ENCODE measurements at places on chromosomes 13 and 19.

DNA sequence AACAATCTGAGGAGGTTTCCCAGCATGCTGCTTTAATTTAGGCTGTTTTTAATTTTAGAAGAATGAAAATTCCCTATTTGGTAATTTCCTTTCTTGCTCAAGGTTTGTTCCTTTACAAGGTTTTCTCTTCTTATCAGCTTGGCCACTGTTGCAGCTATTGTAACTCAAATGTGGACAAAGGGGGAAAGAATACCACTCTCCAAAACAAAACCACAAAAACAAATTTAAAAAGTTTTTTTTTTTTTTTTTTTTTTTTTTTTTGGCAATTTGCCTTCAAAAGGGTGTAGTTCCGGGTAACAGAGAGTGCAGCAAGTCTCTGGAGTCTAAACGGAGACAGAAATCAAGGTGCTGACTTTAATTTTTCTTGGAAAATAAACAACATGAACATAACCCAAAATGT lies 306.4 kb upstream of the ARGLU1 start:
- no peak for DNase-seq

- DNase-seq, result no peak
These were observed 77.7 kb downstream of the LRRC63 start for GRCh38 chr13:46289260-46289955.

- no peak for DNase-seq
These were observed 4.8 kb upstream of the LGALS7B start for GRCh38 chr19:38784224-38784623.

GRCh38 chr19:31761281-31761913 lies 412.2 kb upstream of the TSHZ3 start:
- DNase-seq, result no peak

DNA sequence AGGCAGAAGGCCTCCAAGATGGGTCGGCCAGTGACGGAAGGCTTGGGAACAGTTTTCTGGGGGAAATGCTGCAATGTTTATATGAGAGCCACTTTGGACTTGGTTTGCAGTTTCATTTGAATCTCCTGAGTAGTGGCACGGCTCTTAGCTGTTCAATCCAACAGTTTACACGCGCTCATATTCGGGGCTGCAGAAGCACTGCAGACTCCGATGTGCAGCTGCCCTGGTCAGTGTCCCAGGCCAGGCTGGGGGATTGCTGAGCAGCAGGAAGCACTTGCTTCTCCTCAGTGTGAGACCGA lies 31.7 kb downstream of the CEBPG start:
- DNase-seq, result no peak

- DNase-seq, result no peak
These were observed 955.9 kb downstream of the SLITRK5 start for GRCh38 chr13:88627071-88627470.

GRCh38 chr13:98171900-98172589 lies 5.0 kb downstream of the RNF113B start:
- no peak for DNase-seq

- DNase-seq, result no peak
These were observed 19.7 kb downstream of the FBXL12 start for GRCh38 chr19:9799162-9799561.

- DNase-seq, result no peak
These were observed 104.7 kb downstream of the RGCC start for GRCh38 chr13:41562083-41562482.

- DNase-seq, result no peak
These were observed 68.1 kb downstream of the RUBCNL start for GRCh38 chr13:46318986-46319385.

- no peak for DNase-seq
These were observed 15.8 kb downstream of the ADPRHL1 start for GRCh38 chr13:113437408-113438010.

DNA sequence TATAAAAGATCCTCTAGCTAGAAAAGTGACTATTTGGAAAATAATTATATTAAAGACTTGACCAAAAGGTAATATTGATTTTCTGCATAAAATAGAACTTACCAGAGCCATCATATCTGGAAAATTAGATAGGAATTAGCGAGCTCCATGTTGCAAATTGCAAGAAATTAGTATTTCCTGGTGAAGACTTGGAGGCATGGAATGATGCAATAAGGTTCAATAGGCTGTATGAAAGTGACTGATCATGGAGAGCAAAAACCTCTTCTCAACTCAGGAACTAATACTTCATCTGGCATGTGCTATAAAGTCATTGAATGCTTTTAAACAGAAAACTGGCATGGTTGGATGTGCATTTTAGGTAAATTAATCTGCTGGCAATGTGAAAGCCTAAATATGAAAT lies 66.3 kb upstream of the UFM1 start:
- no peak for DNase-seq

DNA sequence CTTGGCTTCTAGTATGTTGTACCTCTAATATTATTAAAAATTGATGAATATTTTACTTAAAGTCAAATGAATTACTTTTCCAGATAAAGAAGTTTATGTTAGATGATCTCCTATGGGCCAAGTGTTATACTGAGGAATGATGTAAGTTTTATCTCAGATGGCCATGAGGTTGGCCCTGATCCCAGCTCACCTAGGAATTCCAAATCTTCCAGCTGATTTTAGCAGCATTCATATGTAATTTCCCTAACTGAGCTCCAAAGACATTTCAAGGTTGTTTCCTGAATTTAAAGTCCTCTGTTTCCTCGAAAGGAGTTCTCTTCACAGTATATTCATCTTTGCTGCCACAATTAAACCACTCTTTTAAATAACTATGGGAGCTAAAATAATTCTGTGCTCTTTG lies 1670.4 kb upstream of the SPRY2 start:
- no peak for DNase-seq

DNA sequence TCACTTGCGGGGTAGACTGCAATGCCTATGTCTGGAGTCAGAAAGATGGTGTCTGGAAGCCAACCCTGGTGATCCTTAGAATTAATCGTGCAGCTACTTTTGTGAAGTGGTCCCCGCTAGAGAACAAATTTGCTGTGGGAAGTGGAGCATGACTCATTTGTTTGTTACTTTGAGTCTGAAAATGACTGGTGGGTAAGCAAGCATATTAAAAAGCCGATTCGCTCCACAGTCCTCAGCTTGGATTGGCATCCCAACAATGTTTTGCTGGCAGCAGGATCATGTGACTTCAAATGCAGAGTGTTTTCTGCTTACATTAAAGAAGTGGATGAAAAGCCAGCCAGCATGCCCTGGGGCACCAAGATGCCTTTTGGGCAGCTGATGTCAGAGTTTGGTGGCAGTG lies 9.5 kb upstream of the ERVV-1 start:
- no peak for DNase-seq

- no peak for DNase-seq
These were observed 39.7 kb upstream of the RNF113B start for GRCh38 chr13:98216711-98217285.

- DNase-seq, result no peak
These were observed 17.8 kb downstream of the GPR12 start for GRCh38 chr13:26742691-26743358.

DNA sequence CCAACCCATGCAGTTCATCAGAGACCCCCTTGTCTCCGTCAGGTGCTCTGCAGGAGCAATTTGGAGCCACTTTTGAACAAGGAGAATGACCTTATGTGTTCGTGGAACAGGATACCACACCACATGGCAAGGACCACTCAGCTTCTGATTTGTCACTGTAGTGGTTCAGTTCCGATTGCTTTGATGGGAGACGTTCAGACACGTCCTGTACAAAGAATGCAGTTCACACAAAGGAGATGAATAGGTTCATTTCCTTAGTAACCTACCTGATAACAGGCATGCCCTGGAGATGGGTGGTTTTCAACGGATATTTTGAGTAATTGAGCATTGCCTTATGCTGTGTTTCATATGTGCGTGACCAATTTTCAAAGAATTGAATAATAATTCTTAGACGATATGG lies 17.2 kb downstream of the FGF9 start:
- no peak for DNase-seq

DNA sequence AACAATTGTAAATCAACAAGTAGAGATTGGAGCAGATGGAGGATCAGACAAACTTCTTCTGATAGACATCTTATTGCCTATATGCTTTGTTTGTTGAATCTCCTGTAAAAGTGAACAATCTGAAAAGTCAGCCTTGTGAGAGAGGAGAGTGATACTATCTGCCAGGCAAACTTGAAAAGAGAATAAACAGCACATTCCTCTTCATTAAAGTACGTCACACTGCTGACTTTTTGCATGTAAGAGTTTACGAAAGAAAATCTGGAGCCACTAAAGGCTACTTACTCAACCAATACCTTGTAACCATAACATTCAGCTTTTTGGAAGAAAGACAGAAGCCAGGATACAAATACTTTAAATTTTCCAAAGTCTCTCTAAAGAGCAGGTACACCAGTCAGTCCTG lies 42.5 kb downstream of the EDNRB start:
- no peak for DNase-seq

GRCh38 chr13:57673197-57673596 lies 41.7 kb downstream of the PCDH17 start:
- no peak for DNase-seq

- no peak for DNase-seq
These were observed 9.5 kb upstream of the WTIP start for GRCh38 chr19:34471906-34472700.

- no peak for DNase-seq
These were observed 14.7 kb downstream of the C13orf46 start for GRCh38 chr13:113959198-113959597.

DNA sequence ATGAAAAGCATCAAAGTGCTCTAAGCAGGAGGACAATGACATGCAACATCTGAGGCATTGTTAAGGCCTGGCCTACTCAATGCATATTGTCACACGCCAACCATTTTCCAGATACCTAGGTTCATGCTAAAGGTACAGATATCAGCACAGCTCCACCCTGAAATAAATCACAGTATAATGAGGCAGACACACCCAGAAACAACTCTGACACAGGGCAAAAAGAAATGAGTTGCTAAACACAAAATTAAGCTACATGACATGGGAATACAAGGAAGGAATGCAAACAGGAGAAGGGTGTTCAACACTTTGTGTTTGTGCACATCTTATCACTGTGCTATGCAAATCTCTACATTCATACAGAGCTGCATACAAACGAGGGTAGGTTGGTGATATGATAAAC lies 86.5 kb downstream of the EPSTI1 start:
- DNase-seq, result no peak

DNA sequence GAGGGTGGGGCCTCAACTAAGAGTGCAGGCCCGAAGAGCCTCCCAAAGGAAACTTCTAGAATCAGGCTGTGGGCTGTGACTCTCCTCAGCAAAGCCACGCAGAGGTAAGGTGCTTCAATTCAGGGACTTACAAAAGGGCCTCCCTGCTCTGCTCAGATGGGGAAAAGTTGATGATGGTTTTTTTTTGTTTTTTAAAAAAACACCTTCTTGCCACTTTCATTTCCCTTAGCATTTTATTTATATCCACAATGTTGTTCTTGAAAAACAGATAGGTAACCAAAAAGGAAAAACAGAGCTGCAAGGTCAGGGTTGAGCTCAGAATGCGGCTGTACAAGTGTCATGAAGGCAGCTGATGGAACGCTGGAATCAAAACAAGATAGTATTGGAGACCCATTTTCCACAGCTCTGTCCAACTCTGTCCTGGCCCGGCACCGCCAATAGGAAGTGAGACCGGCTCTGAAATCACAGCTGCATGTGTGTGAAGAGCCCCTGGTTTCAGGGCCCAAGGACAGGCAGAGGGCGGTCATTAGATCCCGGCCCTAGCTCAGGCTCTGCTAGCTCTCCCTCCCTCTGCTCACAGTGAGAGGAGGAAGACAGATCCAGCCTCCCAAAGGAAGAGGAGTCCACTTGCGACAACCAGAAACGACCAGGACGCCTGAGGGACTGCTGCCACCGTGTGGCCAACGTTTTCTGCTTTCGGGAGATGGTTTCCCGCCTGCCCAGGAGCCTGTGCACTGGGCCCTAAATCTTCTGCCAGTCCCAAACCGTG lies 58.3 kb downstream of the KLF2 start:
- no peak for DNase-seq

- no peak for DNase-seq
These were observed 9.7 kb upstream of the LRCH1 start for GRCh38 chr13:46543287-46543686.

DNA sequence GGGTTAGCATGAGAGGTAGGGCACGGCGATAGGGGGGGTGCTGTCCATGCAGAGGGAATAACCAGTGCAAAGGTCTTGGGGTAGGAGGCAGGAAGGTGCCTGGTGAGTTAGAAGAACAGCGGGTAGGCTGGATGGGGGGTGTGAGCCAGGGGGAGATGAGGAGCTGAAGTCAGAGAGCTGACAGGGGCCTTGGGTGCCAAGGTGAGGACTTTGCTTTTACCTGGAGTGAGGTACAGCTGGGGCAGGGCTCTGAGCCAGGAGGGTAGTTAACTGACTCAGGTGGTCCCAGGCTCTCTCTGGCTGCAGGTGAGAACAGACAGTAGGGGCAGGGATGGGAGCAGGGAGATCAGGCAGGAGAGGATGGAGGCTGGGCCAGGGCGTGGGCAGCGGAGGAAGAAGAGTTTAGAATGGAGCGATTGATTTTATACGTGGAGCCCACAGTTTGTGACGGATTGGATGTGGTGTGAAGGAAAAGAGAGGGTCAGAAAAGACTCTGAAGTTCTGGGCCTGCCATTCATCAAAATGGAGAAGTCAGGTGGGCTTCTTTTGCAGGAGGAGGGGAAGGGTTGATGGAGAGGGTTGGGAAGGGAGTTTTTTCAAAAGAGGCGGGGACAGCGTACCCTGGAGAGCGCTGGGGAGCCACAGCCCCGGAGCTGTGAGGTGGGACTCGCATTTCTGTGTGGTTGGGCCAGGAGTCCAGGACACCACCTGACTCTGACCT lies 1.2 kb upstream of the GRAMD1A start:
- no peak for DNase-seq

DNA sequence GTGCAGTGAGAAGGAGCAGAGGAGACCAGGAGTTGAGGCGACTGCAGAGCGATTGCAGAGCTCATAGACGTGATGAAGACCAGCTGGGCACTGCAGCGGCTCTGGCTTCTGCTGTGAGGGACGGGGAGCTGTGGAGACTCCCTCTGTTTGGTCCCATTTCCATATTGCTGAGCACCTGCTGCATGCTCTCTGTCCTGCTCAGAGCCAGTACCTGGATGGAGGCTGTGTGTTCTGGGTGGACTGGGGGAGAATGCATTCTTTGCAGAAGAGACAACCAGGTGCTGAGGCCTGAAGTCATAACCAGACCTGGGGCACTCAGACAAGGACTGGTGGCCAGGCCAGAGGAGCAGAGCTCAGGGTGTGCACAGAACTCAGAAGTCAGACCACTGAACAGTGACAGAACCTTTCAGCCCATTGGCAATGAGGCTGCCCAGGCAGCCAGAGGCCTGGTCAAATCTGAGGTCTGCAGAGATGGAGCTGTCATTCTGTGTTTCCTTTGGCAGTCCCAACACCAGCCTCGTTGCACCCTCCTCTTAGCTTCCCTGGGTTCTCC lies 1.3 kb upstream of the A1BG start:
- DNase-seq, result no peak

DNA sequence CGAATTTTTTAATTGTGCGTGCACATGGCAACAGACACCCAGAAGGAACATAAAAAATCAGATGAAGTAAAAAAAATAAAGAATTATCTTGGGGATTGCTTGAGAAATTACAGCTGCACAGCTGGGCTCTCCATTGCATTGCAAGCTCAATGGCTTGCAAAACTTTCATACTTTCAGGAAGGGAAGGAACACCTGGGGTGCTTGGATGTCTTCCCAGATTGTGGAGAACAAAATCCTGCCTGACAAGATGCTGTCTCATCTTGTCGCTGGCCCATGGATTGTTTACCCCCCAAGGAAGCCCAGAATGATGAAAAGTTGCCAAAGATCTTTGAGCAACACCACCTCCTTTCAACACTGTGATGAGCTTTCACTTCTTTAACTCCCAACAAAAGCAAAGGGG lies 11.0 kb upstream of the CASP14 start:
- no peak for DNase-seq

- no peak for DNase-seq
These were observed 136.7 kb upstream of the TMTC4 start for GRCh38 chr13:100811024-100811865.

Measured in NCI-H187 (cell line).